Stomach (tissue), 19 donors: ENCODE measurements at places on chromosomes 4 and X. TPM values are rescaled to one million over a fixed set of nuclear protein-coding genes. Genes with fewer than 3 reads are reported as not detected.

The SPP1 gene
- polyA plus RNA-seq = 80.8 TPM

The PDGFC gene
- 5.1 TPM for polyA plus RNA-seq

The RASL11B gene
- polyA plus RNA-seq = 2.9 TPM

The ARX gene
- polyA plus RNA-seq = 0.18 TPM

The CDKL2 gene
- polyA plus RNA-seq = 0.46 TPM

The POLR2B gene
- 20.5 TPM for polyA plus RNA-seq

The SAGE1 gene
- not detected for polyA plus RNA-seq

The PAGE2B gene
- not detected for polyA plus RNA-seq

The SPANXN4 gene
- polyA plus RNA-seq = not detected

GRCh38 chr4:1022739-1023066 is 11.3 kb downstream of the FGFRL1 start:
- peak; percentile 56 for DNase-seq

DNA sequence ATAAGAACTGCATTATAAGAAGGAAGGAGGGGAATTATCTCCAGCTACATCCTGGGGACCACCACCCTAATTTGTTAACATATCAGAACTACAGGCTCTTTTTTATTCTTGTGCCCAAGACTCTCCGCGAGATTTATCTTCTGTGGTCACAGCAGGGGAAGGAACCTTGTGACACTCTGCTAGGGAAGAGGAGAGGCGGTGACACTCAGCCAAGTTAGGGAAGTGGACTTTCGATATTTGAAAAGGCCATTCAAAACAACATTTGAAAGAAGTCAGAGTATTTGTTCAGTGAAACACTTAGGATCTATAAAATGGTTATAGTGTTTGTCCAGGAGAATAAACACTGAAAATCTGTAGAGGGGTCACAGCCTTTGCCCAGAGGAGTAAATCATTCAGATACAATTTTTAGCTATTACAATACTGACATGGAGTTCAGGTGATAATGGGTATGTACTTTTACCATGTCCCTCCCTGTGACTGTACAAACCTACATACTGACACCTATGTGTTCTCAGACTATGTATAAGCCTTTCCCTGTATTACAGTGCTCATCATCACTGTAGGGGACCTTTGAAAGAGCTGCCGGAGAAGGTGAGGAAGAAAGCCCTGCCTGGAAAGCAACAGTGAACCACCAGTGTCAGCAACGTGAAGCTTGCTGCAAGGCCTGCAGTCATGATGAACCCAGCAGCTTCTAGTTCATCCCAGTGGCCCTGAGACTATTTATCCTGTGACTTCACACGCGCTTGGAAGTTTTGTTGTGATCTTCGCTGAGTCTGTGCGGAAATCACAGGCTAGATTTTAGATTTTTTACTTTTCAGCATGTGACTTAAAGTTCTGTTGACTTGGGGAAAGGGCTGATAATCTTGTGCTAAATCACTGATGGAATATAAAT is 8.5 kb upstream of the PTTG2 start:
- no peak for DNase-seq

- DNase-seq = no peak
These were observed 1.8 kb downstream of the FLNA start for GRCh38 chrX:154372612-154373022.

- no peak for DNase-seq
These were observed 419.8 kb downstream of the GALNTL6 start for GRCh38 chr4:172232966-172233365.

GRCh38 chr4:72938516-72938915 is 131.0 kb downstream of the COX18 start:
- peak; percentile 8 for DNase-seq

DNA sequence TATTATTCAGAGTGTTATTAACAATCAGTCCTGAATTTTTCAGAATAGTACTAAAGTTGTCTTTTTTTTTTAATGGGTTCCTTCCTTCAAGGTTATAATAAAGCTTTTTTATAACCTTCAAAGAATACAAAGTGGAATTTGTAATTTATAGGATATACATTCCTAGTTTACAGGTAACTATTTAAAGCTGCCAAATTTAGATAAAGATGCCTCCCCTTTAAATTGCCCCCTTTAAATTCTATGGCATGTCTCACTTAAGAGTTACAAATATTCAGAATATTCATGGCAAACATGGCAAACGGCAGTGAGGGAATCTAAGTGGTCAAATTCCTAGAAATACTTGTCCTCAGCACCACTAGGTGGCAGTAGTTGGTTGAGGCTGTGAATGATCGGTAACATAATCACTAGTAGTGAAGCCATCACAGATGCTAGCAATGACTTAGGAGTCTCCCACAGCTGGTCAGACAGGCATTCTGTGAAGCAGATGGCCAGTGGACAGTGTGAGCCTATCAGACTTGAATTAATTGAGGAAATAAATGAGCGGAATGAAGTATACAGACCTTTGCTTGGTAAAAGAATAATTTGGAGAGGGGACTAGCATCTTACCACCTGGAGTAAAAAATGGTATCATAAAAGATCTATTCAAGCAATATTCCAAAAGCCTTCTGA is 86.4 kb downstream of the CBR4 start:
- peak; percentile 92 for DNase-seq

GRCh38 chrX:29707088-29707487 is 508.3 kb upstream of the MAGEB2 start:
- no peak for DNase-seq

GRCh38 chr4:17523662-17524061 is 8.7 kb downstream of the CLRN2 start:
- no peak for DNase-seq

GRCh38 chr4:177006331-177006730 is 213.6 kb upstream of the VEGFC start:
- DNase-seq = no peak

- no peak for DNase-seq
These were observed 139.2 kb upstream of the ANK2 start for GRCh38 chr4:112910109-112910736.

GRCh38 chrX:118807151-118808017 is 16.2 kb upstream of the ZCCHC12 start:
- DNase-seq = peak; percentile 35

- DNase-seq = no peak
These were observed 1.8 kb downstream of the CA5B start for GRCh38 chrX:15739886-15740285.

GRCh38 chrX:108224727-108225621 is 133.4 kb downstream of the ATG4A start:
- no peak for DNase-seq

DNA sequence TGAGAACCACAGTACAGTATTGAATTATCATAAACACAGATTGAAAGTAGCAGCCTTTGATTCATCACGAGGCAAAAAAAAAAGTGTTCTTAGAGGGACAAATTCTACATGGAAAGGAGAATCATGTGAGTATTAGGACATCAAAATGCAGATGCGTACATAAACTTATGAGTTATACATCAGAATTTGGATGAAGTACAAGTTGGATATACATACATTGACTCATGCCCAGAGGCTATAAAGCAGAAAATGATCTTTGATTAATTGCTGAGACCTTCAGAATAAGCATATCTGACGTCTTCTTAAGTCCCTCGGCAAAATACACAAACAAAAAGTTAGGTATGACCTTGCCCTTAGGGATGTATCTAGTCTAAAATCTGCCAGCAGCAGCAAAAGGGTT is 206.4 kb downstream of the LDB2 start:
- no peak for DNase-seq
